ENCODE measurements at places on chromosomes 13 and 19. TPM values are rescaled to one million over a fixed set of nuclear protein-coding genes. Genes with fewer than 3 reads are reported as not detected.

- no peak for DNase-seq
Measured at GRCh38 chr19:40465025-40465556, 454 bp downstream of the BLVRB start.

WTIP gene
- 14.9 TPM for total RNA-seq

- DNase-seq = no peak
Measured at GRCh38 chr13:91813253-91813652, 414.8 kb downstream of the GPC5 start.

- DNase-seq = peak; percentile 17
Measured at GRCh38 chr19:49331616-49332055, 3.6 kb upstream of the CD37 start.

GRCh38 chr19:5214902-5215301 is 125.7 kb downstream of the PTPRS start:
- DNase-seq = no peak

DNA sequence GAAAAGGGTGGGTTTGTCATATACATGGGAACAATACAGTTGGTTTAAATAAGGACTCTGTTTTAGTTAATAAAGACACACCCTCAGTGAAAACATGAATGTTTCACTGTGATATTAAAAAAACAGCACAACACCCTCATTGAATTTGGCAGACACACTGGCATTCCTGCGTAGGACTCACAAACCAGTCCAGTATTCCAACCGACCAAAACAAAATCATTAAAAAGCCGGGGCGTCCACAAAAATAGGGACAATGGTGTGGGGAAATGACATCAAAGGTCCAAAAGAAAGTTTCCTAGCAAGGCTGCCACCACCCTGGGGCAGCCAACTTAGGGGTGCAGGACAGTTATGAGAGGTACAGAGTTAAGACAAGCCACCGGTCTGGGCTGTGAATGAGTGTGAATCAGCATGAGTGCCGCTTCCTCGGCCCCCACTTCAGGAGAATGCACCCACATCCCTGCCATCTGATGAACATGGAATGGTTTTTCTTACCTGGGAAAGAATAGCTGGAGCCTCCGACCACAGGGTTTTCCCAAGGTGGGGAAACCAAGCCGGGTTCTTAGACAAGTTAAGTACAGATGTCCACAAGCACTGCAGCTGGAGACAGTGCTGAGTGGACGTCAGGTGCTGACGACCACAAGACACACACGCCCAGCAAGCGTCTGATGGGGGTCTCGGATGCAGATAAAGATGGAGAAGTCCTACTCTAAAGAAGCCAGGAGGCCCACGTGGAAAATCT is 73.3 kb downstream of the KLF2 start:
- DNase-seq = peak; percentile 52

OVOL3 gene
- not detected for total RNA-seq

RGL3 gene
- 9.8 TPM for total RNA-seq

- no peak for DNase-seq
Measured at GRCh38 chr19:18676692-18677091, 6.8 kb upstream of the CRTC1 start.

SLC25A41 gene
- 0.44 TPM for total RNA-seq

DNA sequence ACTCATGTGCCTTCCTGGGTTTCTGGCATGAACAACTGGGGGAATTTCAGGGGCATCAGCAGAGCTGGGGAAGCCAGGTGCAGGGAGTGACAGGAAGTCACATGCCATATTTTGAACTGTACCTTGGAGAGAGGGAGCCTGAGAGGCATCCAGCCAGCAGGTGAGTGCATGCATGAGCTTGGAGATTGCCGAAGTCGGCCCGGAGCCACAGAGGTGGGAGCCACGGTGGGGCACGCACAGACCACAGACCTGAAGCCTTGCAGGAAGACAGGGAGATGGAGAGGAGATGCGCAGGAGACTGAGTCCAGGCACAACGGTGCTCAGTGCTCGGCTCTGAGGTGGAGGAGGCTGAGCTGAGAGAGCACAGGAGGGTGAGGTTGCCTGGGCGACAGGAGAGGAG is 55.1 kb downstream of the CDADC1 start:
- no peak for DNase-seq

MYO16 gene
- total RNA-seq = 0.15 TPM

GRCh38 chr19:52910648-52911047 is 12.6 kb downstream of the ZNF888 start:
- no peak for DNase-seq

DNA sequence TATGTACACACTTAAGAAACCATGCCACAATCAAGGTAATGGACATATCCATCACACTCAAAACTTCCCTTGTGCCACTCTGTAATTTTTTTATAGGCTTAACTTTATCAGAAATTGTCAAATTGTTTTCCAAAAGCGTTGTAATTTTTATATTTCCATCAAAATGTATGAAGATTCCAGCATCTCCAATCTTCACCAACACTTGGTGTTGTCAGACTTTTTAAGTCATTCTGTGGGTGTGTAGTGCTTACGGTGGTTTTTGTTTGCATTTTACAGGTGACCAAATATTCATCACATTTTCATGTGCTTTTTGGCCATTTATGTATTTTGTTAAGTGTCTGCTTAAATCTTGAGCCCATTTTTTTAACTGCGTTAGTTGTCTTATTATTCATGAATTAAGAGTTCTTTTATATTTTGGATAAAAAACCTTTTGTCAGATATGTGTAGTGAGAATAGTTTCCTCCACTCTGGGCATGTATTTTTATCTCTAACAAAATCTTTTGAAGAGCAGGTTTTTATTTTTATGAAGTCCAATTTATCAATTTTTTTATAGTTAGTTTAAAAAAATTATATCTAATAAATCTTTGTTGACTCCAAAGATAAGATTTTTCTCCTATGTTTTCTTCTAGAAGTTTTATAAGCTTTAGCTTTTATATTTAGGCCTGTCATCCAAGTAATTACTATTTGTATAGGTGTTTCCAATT is 4.6 kb upstream of the ZNF45 start:
- no peak for DNase-seq

CEACAM7 gene
- total RNA-seq = 25.2 TPM

GRCh38 chr19:29543381-29543780 is 17.6 kb downstream of the VSTM2B start:
- no peak for DNase-seq

- DNase-seq = no peak
Measured at GRCh38 chr13:98575009-98575903, 1.7 kb downstream of the STK24 start.

DNA sequence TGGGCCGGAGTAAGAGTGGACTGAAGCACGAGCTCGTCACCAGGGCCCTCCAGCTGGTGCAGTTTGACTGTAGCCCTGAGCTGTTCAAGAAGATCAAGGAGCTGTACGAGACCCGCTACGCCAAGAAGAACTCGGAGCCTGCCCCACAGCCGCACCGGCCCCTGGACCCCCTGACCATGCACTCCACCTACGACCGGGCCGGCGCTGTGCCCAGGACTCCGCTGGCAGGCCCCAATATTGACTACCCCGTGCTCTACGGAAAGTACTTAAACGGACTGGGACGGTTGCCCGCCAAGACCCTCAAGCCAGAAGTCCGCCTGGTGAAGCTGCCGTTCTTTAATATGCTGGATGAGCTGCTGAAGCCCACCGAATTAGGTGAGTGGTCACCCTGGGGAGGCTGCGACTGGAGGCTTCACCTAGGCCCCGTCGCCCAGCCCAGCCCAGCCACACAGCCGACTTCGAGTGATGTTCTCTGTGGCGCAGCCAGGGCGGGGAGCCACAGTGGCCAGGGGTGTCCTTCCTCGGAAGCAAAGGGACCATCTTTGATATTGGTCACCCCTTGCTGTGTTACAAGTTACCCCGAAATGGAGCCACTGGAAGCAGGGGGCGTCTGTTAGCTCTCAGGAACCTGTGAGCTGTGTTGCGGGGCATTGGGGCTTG is 5.6 kb downstream of the PIAS4 start:
- no peak for DNase-seq

HSH2D gene
- 5.6 TPM for total RNA-seq

PLIN5 gene
- 15.4 TPM for total RNA-seq

FCHO1 gene
- 5.3 TPM for total RNA-seq

GRCh38 chr19:47860602-47861297 is 1.7 kb downstream of the TPRX2 start:
- no peak for DNase-seq

- DNase-seq = no peak
Measured at GRCh38 chr13:110790371-110790770, 76.9 kb downstream of the ING1 start.

DNA sequence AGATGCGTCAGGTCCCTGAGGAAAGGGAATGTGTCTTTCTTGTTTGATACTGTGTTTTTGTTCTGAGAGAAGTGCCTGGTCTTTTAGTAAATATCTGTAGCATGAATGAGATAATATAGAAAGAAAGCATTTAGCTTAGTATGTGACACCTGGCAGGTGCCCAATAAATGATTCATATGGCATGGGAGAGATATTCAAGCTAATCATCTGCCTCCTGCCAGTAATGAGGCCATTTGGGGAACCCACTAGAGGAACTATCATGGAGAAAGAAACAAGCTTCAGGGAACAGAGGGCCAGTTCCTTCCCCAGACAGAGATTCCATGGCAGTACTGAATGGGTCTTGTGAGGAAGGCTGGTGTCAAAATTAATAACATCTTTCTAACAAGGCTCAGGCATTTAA is 603.9 kb downstream of the DCT start:
- no peak for DNase-seq

GRCh38 chr13:94558716-94559115 is 37.2 kb downstream of the TGDS start:
- no peak for DNase-seq

GRCh38 chr13:25178070-25178469 is 6.0 kb upstream of the AMER2 start:
- no peak for DNase-seq

KHSRP gene
- 73.0 TPM for total RNA-seq

NPAS1 gene
- not detected for total RNA-seq

ZNF772 gene
- total RNA-seq = 19.7 TPM

DNA sequence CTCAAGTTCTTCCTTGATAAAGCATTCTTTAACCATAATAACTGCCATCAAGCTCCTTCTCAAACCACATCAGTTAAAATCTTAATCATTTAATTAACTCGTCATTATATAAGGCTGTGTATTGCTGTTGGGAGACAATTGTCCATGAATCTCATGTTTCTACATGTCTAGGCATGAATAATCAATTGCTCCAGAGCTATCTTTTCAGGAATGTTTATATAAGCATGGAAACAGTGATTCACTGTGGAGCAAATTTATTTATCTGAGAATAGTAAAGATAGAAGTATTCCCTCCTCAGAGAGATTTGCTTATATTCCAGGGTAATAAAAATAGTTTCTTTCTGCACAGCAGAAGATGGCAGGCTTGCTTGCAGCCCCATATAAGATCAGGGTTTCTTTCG is 71.1 kb downstream of the CBY2 start:
- DNase-seq = no peak

- DNase-seq = no peak
Measured at GRCh38 chr13:93398167-93399035, 171.8 kb downstream of the GPC6 start.

DNA sequence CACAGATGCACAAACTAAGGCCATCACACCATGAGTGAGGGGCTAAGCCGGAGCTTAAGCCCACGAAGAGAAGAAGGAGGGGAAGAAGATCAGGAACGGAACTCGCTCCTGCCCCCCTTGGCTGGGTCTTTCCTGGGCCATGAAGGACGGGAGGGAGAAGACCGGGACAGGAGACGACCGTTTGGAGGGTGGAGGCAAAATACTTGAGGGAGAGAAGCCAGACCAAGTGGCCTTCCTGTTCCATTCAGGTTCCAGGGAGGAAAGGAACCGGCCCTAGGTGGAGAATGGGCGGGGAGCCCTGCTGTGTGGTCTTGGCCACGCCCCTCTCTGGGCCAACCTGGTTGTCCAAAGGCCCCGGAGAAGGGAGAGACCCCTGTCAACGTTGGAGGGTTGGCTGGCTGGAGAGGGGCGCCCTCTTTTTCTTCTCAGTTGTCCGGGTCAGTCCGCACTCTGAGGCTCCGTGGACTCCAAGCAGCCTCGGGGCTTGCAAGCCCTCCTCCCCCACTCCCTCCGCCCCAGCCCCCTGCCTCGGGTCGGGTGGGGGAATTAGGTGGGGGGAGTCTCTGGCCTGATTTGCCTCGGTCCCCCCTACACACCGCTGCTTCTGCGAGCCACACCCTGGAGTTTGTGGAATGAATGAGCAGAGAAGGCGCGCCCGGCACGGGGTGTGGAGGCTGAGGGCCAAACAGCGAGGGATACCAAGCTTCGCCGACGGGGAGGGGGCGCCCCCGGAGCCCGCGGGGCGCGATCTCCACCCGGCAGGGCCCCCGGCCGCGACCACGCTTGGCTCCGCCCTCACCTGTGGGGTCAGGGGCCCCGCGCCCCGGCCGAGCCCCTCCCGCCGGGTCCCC is 757 bp downstream of the FBN3 start:
- DNase-seq = no peak

Measured in breast epithelium (tissue), 4 donors.